ENCODE measurements at places on chromosomes 6 and 20.

DNA sequence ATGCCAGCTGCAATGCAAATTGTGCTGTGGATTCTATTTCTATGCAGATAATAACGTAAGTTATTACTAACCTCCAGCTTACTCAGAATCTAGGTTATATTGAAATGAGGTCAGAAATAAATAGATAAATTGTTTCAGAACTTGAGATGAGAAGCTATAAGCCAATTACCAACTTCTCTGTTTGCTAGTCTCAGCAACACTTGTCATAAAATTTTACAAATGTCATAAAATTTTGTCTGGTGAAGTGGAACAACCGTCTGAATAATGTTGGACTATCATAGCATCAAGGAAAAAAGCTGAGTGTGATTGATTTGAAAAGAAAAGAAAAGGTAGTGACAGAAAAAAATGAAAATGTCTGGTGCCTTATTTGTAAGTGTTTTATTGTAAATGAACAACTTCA lies 36.7 kb downstream of the COL9A1 start:
- DNase-seq = no peak

GRCh38 chr6:39516471-39516870 lies 194.0 kb upstream of the KCNK16 start:
- no peak for DNase-seq

GRCh38 chr6:17705778-17706579 lies 746 bp downstream of the NUP153 start:
- DNase-seq = no peak

- DNase-seq = no peak
These were observed 3.2 kb downstream of the MARCKS start for GRCh38 chr6:113860181-113860955.

GRCh38 chr6:23420659-23421350 lies 705.2 kb upstream of the NRSN1 start:
- no peak for DNase-seq

- DNase-seq = no peak
These were observed 11.5 kb upstream of the ALDH8A1 start for GRCh38 chr6:134961366-134961765.
